ENCODE measurements at places on chromosomes 11 and 22. TPM values are rescaled to one million over a fixed set of nuclear protein-coding genes. Genes with fewer than 3 reads are reported as not detected.

MFNG gene
- total RNA-seq = 63.2 TPM

APBB1 gene
- total RNA-seq = 130 TPM

NLRP6 gene
- 24.8 TPM for total RNA-seq

- DNase-seq = no peak
These were observed 5.0 kb upstream of the PLEKHA7 start for GRCh38 chr11:17019232-17019631.

- DNase-seq = no peak
These were observed 44.2 kb downstream of the ARFGAP2 start for GRCh38 chr11:47132490-47132889.
